Prostate gland (tissue), 2 donors: ENCODE measurements at places on chromosomes 16 and 17.
A peak's percentile ranks its signal among the peaks of the same experiment; 100 is the strongest.

DNA sequence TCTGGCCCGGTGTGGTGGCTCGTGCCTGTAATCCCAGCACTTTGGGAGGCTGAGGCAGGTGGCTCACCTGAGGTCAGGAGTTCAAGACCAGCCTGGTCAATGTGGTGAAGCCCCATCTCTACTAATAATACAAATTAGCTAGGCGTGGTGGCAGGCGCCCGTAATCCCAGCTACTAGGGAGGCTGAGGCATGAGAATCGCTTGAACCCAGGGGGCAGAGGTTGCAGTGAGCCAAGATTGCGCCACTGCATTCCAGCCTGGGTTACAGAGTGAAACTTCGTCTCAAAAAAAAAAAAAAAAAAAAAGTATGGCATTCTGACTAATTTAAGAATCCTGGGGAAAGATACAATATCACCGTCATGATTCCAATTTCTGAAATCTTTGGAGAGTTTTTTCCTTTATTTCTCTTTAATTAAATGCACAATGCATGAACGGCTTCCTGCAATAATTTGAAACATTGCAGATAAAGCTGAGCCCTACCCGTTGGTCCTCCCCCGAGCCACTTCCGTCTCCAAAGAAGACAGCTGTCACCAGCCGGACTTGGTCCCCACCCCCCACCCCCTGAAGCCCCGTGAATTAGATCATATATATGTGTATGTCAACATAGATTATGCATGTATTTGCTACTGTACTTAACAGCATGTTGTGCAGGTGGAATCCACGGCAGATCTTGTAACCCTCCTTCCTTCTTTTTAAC is 142.6 kb upstream of the PLCG2 start:
- no peak for DNase-seq

GRCh38 chr16:67246081-67246755 is 1.1 kb downstream of the FHOD1 start:
- peak; percentile 58 for DNase-seq

DNA sequence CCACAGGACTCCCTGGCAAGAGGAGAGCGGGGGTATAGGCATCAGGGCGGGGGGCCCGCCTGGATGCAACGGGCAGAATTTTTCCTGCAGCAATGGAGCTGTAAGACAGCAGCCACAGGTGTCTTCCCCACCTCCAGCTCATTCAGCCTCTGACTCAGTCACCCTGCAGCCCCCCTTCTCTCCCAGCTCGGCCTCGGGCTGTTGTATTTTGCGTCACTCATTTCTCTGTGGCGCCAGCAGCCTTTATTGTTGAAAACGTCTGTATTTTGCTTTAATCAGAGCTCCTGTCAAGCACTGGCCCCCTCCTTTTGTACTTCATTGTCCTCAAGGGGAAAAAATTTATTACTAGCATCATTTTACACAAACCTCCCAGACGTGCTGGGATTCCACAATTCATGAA is 117.7 kb downstream of the WSCD1 start:
- DNase-seq: no peak

DNA sequence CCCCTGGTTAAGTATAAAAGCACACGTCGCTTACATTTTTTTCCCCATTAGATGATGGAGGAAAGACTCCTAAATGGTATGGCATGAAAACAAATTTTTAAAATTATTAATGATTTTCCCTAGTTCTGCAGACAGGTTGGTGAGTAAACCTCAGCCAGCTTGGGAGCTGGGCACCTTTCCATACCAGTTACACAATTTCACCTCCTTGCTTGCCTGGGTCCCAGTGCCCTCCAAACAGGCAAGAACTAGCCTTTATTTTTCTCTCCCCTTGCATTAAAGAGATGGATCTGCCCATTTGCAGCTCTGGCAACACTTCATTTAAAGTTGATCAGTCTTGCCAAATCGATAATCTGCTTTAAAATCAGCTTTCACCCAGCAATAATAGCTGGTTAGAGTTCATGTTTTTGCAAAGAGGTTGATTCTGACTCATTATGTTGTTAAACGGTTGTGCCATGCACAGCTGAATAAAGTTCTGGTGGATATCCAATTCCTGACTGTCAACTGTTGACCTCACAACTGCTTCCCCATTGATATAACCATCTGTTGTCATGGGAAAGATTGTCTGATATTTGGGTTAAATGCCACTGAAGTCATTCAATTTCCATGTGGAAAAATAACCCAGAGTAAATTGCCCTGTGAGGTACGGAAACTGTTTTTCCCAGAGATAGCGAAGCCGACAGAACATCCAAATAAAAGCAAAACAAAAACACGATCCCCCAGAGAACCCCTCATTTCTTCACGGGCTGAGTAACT is 1.3 kb downstream of the C17orf58 start:
- DNase-seq: peak; percentile 33

GRCh38 chr16:88861359-88861758 is 4.4 kb downstream of the TRAPPC2L start:
- no peak for DNase-seq

DNA sequence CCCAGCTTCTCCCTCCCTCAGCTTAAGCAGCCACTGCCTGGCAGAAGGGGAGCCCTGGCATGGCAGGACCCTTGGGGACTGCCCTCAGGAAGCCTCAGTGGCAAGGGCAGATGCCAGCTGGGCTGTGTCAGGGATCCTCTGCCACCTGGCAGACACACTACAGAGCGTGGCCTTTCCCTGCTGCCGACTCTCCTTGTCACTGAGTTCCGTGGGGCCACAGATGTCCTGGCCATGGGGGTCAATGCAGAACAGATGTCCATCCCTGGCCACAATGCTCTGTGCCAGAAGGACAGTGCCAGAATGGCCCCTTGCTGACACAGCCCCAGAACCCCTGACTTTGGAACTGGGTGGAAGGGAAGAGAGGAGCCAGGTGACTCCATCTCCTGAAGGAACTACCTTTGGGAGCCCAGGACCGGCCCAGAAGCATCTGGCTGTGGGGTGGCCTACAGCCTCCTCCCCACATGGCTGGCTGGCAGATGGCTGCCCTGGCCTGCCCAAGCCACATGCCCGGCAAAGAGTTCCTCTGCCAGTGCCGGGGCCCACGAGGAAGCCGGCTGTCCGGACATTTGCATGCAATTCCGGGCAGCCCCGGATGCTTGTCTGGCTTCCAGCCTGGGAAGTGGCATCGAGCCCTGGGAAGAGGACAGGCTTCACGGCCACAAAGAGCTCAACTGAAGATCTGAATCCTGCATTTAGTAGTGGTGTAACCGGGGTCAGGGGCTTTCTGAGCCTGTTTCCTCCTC is 24.1 kb downstream of the NPTX1 start:
- DNase-seq: no peak

- DNase-seq: no peak
Observed at GRCh38 chr17:77388384-77389306, 247.9 kb downstream of the SEC14L1 start.
